Gastrocnemius medialis (tissue), 4 donors: ENCODE measurements at places on chromosomes 16 and 17.

- no peak for DNase-seq
Observed at GRCh38 chr17:44363613-44364159, at the start of gene FAM171A2. TSS of gene FAM171A2 (minus strand) at chr17:44363853. CDS start at chr17:44363714, 139 bp downstream.

DNA sequence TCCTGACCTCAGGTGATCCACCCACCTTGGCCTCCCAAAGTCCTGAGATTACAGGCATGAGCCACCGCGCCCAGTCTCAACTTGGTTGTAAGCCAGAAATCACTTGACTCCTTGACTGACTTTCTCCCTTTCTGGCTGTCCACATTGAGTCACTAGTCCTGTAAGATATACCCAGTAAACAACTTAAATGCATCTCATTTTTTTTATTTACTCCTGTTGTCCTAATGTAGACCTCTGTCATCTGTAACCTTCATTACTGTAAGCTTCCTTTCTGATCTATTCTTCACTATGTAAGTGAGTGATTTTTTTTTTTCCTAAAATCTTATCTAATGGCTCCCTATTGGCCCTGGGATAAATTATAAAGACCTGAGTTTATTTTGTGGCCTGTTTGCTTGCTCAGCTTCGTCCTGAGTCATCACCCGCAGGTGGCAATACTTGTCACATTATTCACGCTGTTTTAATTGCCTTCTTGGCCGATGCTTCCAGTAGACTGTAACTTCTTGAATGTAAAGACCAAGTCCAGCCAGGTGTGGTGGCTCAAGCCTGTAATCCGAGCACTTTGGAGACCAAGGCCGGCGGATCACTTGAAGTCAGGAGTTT lies 41.0 kb downstream of the PAFAH1B1 start:
- DNase-seq: peak; percentile 90

DNA sequence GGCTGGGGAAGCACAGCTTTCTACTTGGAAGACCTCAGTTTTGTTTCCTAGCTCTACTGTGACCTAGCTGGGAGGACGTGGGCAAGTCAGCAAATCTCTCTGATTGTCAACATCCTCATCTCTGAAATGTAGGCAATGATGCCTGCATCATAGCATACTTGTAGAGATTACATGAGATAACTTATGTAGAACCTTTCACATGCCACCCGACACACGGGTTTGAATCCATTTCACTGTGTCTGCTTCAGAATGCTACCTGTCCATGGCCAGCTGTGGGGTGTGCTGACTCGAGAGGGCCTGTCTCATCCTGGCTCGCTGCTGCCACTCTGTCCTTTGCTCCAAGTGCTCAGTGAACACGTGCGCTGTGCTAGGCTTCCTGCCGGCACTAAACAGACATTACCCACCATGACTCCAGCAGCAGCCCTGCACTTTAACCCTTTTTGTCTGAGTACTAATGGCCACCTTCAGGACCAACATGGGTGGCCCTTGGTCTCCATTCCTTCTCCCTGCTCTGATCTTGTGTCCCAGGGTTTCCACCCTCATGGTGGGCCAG lies 7.4 kb downstream of the ADAP2 start:
- DNase-seq: no peak

DNA sequence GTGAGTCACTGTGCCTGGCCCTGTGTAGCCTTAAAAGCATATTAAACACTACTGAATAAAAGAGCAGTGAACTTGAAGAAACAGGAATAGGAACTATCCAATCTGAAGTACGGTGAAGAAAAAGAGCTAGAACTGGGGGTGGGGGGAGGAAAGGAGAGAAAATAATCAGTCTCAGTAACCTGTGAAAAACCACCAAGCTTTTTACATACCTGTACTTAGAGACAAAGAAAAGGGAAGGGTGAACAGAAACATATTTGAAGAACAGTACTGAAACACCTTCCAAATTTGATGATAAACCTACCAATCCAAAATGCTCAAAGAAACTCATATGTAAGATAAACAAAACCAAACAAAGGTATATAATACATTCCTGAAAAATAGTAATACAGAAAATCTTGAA lies 77.5 kb downstream of the USP32 start:
- DNase-seq: no peak

DNA sequence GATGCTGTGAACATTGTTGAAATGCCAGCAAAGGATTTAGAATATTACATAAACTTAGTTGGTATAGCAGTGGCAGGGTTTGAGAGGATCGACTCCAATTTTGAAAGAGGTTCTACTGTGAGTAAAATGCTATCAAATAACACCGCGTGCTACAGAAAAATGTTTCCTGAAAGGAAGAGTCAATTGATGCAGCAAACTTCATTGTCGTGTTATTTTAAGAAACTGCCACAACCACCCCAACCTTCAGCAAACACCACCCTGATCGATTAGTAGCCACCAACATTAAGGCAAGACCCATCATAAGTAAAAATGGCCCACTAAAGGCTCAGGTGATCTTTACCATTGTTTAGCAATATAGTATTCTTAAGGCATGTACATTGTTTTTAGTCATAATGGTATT lies 27.3 kb downstream of the HLF start:
- DNase-seq: no peak

- no peak for DNase-seq
Observed at GRCh38 chr17:27920569-27920968, 27.4 kb upstream of the LYRM9 start.

DNA sequence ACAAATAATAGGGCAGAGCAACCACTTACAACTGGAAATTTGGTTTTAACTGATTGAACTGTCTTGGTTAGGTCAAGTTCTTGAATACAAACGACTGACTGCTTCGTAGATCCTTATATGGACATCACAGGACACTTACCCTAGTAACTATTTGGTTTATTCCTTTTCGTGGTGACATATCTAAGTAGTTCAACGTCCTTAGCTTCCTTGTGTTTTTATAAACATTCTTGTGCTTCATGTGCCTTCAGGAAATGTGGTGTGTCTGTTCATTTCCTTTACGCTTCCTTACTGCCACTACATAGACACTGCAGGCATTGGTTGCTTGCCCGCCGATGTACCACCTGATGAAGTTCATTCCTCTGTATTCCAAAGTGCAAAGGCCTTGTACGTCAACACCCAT lies 59.3 kb downstream of the USP10 start:
- DNase-seq: no peak

DNA sequence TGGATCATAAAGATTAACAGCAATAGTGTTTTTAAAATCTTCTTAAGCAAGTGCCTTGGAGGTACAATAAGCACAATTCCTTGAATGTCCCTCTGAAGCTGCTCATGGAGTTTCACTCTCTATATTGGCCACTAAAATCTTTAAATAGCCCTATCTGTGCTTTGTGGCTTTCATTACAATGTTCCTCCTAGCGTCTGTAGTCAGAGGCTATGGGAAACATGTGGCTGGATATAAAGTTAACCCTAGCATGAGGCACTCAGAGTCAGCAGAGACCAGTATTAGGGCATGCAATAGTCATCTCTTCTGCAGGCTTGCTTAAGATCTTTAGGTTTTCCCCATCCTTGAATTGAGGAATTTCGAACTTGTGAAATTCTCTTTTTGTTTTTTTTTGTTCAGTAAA lies 668.2 kb downstream of the CDH11 start:
- DNase-seq: no peak

GRCh38 chr16:49833085-49833484 lies 22.8 kb downstream of the ZNF423 start:
- DNase-seq: peak; percentile 63

DNA sequence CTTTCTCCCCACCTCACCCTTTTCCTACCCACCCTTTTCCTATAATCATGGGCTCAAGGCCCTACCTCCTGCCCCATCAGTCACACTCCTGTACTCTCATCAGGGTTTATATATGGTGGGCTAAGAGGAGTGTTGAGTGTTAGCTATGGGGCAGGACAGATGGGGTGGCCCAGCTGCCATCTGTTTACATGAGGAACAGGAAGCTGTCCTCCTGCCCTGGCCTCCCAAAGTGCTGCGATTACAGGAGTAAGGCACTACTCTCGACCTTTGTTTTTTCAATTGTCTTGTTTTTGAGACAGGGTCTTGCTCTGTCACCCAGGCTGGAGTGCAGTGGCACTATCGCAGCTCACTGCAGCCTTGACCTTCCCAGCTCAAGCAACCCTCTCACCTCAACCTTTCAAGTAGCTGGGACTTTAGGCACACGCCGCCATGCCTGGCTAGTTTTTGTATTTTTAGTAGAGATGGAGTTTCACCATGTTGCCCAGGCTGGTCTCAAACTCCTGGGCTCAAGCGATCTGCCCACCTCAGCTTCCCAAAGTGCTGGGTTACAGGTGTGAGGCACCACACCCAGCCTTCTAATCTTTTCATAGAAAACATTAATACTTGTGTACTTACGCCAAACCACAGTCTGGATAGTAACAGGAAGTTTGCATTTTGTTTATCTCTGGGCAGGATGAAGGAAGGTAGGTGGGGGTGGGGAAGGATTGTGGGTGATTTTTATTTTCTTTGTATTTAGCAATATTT lies 1.6 kb downstream of the TRADD start:
- no peak for DNase-seq

- DNase-seq: no peak
Observed at GRCh38 chr17:6596081-6596480, 39.7 kb upstream of the PITPNM3 start.

GRCh38 chr16:11072420-11073153 lies 128.2 kb downstream of the CLEC16A start:
- DNase-seq: no peak

DNA sequence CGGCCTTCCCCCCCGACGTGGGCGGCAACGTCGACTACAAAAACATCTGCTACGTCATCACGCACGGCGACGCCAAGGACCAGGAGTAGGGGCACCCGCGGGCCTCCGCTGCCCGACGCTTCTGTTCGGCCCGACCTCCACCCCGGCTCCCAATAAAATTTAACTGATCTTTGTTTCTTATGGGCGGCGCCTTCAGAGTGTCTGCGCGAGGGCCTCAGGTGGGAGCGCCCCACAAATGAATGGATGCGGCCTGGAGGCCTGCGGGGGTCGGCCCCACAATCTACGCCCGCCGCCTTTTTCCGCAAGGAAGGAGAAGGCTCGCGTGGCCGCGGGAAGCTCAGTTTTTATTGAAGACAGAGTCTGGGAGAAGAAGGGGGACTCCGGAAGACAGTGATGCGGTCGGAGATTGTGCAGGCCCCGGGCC lies 3.2 kb downstream of the MYL11 start:
- DNase-seq: peak; percentile 82

DNA sequence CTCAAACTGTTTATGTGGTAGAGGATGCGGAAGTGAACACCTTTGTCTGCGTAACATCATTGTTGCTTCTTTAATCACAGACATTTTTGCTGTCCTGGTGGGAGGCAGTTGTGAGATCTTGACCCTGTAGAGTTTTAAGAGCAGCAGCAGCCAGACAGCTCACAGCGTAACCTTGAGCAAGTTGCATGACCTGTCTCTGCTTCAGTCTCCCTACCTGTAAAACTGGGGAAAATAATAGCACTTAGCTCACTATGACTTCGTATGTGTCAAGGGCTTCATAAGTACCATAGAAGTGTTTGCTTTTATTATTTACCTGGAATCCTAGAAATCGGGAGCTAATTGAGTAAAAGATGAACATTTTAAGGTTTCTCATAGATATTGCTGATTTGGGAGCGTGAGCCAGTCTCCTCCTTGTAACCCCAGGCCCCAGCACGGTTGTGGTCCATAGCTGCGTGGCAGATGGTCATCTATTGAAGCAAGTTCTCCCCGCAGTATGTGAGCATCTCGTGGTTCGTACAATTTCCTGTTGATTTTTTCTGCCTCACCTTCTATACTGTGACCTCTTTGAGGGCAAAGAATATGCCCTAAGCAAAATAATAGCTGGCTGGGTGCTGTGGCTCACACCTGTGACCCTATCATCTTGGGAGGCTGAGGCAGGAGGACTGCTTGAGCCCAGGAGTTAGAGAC lies 34.4 kb downstream of the GPRC5B start:
- DNase-seq: no peak

DNA sequence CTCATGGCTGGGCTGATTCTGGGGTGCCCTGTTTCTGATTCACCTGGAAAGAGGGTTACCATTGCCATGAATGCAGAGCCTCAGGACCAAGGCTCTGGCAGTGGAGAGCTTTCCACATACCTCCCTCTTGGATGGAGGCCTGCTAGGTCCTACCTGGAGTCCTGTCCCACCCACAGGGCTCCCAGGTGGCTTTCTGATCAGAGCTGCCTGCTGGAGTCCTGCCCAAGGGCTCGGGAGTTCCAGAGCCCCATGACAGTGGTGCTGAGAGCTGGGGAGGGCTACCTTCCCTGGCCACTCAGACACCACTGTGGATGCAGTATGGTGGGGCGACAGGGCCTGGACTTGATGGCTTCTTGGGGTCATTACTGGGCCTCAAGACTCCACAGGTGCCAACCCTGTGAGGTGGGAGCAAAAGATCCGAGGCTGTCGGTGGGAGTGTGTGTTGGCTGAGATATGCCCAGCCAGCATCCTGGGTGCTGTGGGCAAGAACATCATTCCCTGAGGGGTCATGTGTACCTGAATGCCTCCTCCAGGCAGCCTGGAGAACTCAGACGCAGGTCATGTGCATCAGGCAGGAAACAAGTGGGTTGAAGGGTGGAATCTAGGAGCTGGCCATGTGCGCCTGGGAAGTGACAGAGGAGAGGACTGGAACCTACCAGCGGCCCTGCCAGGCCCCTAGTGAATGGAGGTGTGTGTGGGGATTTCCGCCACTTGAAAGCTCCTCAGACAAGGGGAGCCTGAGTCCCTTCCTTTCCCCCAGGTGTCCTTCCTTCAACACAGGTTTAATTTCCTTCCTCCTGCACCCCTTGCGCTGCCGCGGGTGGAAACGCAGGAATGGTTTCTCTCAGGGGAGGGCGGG lies 2.3 kb upstream of the WNT3 start:
- no peak for DNase-seq

- DNase-seq: no peak
Observed at GRCh38 chr17:50634224-50634914, at the start of gene ABCC3. TSS of gene ABCC3 (plus strand) at chr17:50634881. CDS start at chr17:50634937, 56 bp downstream.

DNA sequence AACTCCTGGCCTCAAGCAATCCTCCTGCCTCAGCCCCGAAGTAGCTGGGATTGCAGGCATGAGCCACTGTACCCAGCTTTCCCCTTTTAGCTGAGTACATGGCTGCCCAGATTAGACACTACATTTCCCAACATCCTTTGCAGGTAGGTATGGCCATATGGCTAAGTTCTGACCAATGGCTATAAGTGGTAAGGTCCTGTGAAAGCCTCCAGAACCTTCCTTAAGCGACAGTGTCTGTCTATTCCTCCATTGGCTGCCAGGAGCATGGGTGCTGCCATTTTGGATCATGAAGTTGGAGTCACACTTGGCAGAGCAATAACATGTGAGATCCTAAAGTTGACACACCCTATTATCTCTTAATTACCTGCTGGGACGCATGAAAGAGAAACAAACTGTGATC lies 24.4 kb upstream of the CRHR1 start:
- DNase-seq: no peak

- no peak for DNase-seq
Observed at GRCh38 chr16:54204756-54205155, 81.8 kb downstream of the IRX3 start.

DNA sequence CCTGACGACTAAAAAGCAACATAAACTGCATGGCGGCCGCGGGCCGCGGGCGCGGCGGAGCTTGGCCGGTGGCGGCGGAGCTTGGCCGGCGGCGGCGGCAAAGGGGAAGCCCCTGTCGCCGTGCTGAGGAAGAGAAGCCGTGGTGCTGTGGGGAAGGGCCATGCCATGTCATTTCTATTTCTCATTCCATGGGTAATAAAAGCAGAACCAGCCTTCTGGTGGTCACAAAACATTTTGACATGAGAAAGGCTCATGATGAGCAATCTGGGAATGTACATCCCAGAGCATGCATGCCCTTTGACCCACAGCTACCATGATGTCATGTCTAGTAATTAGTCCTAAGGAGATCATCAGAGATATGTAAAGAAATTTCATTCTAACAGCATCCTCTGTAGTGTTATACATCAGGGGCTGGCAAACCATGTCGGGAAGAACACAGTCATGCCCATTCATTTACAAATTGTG lies 23.9 kb upstream of the HEATR6 start:
- no peak for DNase-seq

GRCh38 chr17:72394531-72394930 lies 273.7 kb downstream of the SOX9 start:
- no peak for DNase-seq
